Osteocyte (in vitro differentiated cells): ENCODE measurements at places on chromosomes 1 and 21. TPM values are rescaled to one million over a fixed set of nuclear protein-coding genes. Genes with fewer than 3 reads are reported as not detected.
A peak's percentile ranks its signal among the peaks of the same experiment; 100 is the strongest.

Gene MX2
- not detected in 2 replicates for total RNA-seq

DNA sequence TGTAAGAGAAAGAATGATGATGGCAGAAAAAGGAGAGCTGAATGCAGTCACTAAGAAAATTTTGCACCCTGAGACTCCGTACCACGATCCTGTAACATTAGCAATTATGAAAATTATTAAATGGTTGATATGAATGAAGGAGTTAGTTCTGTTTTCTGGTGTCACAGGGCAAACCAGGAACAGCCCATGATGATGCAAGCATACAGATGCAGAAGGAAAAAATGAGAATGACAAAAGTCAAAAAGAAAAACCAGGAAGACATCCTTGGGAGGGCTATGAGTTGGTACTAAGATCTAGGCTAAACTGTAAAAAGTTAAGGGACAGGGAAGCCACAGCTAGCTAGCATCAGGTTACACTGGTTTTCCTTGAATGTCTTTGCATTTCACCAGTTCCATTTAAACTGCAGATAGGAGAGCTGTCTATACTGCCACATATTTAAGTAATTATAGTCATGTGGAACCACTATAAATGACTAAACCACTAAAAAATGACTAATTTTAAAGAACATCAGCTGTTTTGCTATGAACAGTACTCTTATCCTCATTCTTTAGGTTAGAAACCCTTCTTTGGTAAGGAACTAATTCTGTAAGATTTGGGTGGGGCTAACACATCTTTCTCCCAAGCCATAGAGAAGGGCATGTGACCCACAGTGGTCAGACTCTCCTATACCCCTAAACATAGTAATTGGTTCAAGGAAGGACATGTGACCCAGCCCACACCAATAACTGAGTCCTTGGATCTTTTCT is 11.4 kb downstream of the DOCK7 start:
- H3K36me3 ChIP-seq, result peaks cover 6% of the 10 kb centered on the region
- no peak overlapping the region for H3K4me3 ChIP-seq
- peak overlapping the region; percentile 84 for H3K27ac ChIP-seq
- peaks cover 27% of the 10 kb centered on the region for H3K4me1 ChIP-seq
- no peak for DNase-seq
- no peaks in the 10 kb centered on the region for H3K27me3 ChIP-seq

Gene TBX19
- total RNA-seq, result 2.5 and 3.5 TPM in 2 replicates

DNA sequence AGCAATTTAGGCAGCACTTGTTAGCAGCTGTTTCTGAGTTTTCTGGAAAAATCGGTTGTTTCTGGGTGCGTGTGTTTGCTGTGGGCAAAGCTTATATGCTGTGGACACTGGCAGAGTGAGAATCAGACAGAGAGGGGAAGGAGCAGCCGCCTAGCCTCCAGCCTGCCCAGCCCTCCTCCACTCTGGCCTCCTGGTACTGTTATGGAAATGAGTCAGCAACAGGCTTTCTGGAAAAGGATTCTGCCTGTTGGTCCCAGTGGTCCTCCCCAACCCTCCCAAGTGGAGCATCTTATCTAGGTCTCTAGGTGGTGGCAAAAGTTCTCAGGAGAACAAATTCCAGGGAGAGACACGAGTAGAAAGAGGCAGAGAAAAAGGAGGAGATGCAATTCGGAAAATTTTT is 42.2 kb upstream of the GOLT1A start:
- H3K27ac ChIP-seq, result no peak overlapping the region
- no peaks in the 10 kb centered on the region for H3K36me3 ChIP-seq
- H3K27me3 ChIP-seq, result peaks cover 7% of the 10 kb centered on the region

Gene ADORA3
- not detected in 2 replicates for total RNA-seq

Gene GPATCH3
- 19.9 and 20.4 TPM in 2 replicates for total RNA-seq

DNA sequence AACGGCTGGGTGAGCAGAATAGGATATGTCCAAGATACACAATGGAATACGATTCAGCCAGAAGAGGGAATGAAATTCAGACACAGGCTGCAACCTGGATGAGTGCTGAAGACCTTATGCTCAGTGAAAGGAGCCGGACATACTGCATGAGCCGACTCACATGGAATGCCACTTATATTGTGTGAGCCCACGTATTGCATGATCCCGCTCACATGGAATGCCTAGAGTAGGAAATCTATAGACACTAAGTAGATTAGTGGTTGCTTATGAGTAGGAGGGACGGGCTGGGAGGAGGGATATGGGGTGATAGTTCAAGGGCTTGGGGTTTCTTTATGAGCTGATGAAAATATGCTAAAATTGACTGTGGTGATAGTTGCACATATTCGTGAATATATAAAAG is 26.8 kb downstream of the TMPRSS2 start:
- no peak overlapping the region for H3K27ac ChIP-seq
- no peak for DNase-seq
- H3K27me3 ChIP-seq, result peaks cover 17% of the 10 kb centered on the region
- peaks cover 34% of the 10 kb centered on the region for H3K4me1 ChIP-seq

- no peaks in the 10 kb centered on the region for H3K36me3 ChIP-seq
- peaks cover 42% of the 10 kb centered on the region for H3K4me1 ChIP-seq
- H3K27me3 ChIP-seq, result no peaks in the 10 kb centered on the region
- no peak overlapping the region for H3K4me3 ChIP-seq
- no peak overlapping the region for H3K27ac ChIP-seq
Measured at GRCh38 chr1:18929686-18930085, 26.8 kb downstream of the IFFO2 start.

Gene DPT
- total RNA-seq, result 1.1 and 1.4 TPM in 2 replicates

Gene TPM3
- 194 TPM in 2 replicates for total RNA-seq

DNA sequence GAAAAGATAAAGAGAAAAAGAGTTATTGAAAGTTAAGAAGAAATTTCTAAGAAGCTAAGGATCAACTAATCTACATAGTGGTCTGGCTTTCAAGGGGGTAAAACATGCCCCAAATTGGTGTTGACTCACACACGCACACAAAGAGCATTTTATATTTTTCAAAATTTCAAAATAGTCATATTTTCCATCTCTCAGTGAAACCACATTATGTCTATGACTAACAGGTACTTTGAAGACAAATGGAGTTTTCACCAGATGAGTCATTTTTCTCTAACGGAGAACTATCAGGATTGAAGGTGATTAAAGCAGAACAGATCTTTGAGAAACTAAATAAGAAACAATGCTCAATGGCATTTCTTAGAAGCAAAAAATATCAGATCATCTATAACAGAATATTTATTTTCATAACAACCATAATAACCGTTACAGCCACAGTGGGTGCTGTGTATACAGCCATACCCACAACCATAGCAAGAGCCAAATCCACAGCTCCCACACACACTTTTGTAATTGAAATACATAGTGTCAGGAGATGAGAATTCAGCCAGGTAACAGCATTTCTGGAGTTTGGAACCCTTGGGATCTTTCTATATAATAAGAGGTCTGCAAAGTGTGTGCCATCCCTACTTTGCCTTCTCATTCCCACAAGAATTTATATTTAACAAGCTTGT is at the start of gene KRTAP21-3:
TSS of gene KRTAP21-3 (minus strand) at position 539 of the 671 bp plus-strand sequence. CDS start at position 521, 18 bp downstream.
- H3K27me3 ChIP-seq, result no peaks in the 10 kb centered on the region
- H3K4me1 ChIP-seq, result no peaks in the 10 kb centered on the region
- no peak within 1 kb of the TSS for H3K27ac ChIP-seq
- H3K36me3 ChIP-seq, result no peaks in the 10 kb centered on the region
- DNase-seq, result no peak

- no peak overlapping the region for H3K27ac ChIP-seq
- H3K27me3 ChIP-seq, result peaks cover 2% of the 10 kb centered on the region
- no peaks in the 10 kb centered on the region for H3K4me1 ChIP-seq
- H3K4me3 ChIP-seq, result no peak overlapping the region
- H3K36me3 ChIP-seq, result no peaks in the 10 kb centered on the region
- no peak for DNase-seq
Measured at GRCh38 chr1:182493063-182493462, 43.1 kb downstream of the RGSL1 start.

GRCh38 chr1:174391716-174392115 is 56.0 kb upstream of the GPR52 start:
- no peak overlapping the region for H3K4me3 ChIP-seq
- H3K27ac ChIP-seq, result no peak overlapping the region
- no peak for DNase-seq
- H3K27me3 ChIP-seq, result no peaks in the 10 kb centered on the region
- H3K4me1 ChIP-seq, result no peaks in the 10 kb centered on the region

Gene F5
- not detected in 2 replicates for total RNA-seq

GRCh38 chr1:205066141-205066818 is 18.0 kb downstream of the TMEM81 start:
- H3K4me1 ChIP-seq, result peaks cover 5% of the 10 kb centered on the region
- H3K4me3 ChIP-seq, result no peak overlapping the region

- peak overlapping the region; percentile 4 for H3K27ac ChIP-seq
- no peak overlapping the region for H3K4me3 ChIP-seq
- peaks cover 19% of the 10 kb centered on the region for H3K4me1 ChIP-seq
- peaks cover 28% of the 10 kb centered on the region for H3K27me3 ChIP-seq
Measured at GRCh38 chr1:61579802-61580201, 145.1 kb downstream of the TM2D1 start.

GRCh38 chr1:202624781-202625108 is 85.5 kb downstream of the SYT2 start:
- H3K27me3 ChIP-seq, result peaks cover 4% of the 10 kb centered on the region
- DNase-seq, result no peak
- no peak overlapping the region for H3K27ac ChIP-seq

Gene GBP6
- total RNA-seq, result not detected in 2 replicates

- H3K27ac ChIP-seq, result no peak overlapping the region
- no peaks in the 10 kb centered on the region for H3K36me3 ChIP-seq
- H3K4me3 ChIP-seq, result no peak overlapping the region
- H3K4me1 ChIP-seq, result peaks cover 3% of the 10 kb centered on the region
- no peak for DNase-seq
Measured at GRCh38 chr1:28161751-28162150, 14.7 kb downstream of the PTAFR start.

Gene PGLYRP4
- total RNA-seq, result not detected in 2 replicates

DNA sequence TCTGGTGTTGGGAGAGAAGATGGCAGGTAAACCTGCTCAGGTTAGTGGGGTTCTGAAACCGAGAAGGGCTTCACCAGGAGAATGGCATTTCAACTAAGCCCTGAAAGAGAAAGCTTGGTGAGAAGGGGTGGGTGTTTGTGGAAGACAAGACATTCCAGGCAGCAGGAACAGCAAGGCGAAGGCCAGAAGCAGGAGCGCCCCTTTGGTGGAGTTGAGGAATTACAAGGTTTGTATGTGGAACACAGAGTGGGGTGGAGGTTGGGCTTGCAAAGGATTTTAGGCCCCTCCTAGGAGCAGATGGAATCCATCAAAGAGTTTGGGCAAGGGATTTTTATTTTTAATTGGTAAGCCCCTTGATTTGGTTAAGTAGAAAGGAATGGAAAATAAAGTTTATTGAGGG is 24.8 kb upstream of the ELOA start:
- no peak for DNase-seq
- no peak overlapping the region for H3K27ac ChIP-seq
- peaks cover 3% of the 10 kb centered on the region for H3K36me3 ChIP-seq
- no peaks in the 10 kb centered on the region for H3K27me3 ChIP-seq
- H3K4me1 ChIP-seq, result peaks cover 3% of the 10 kb centered on the region

GRCh38 chr1:208202333-208202995 is 41.7 kb downstream of the PLXNA2 start:
- no peak for DNase-seq
- no peaks in the 10 kb centered on the region for H3K27me3 ChIP-seq
- H3K27ac ChIP-seq, result peak overlapping the region; percentile 89
- H3K4me3 ChIP-seq, result no peak overlapping the region
- peaks cover 2% of the 10 kb centered on the region for H3K36me3 ChIP-seq

DNA sequence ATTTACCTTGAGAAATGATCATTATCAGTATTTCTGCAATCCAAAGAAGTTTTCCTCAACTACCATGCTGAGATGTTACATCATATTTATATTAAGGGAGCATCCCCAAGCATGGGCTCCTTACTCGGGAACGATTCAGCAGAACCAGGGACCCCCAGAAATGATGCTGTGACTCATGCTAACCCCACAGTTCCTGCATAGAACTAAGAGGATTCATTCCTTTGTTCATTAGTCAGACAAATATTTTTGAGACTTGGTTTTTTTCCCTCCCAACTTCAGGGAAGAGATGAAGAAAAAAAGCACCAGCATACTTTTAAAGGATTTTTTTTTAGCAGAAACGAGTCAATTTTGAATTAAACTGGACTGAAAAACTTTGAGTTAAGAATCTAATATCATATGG is 49.2 kb upstream of the COL24A1 start:
- H3K27me3 ChIP-seq, result no peaks in the 10 kb centered on the region
- H3K4me1 ChIP-seq, result peaks cover 4% of the 10 kb centered on the region
- H3K36me3 ChIP-seq, result no peaks in the 10 kb centered on the region
- no peak overlapping the region for H3K4me3 ChIP-seq
- no peak overlapping the region for H3K27ac ChIP-seq

DNA sequence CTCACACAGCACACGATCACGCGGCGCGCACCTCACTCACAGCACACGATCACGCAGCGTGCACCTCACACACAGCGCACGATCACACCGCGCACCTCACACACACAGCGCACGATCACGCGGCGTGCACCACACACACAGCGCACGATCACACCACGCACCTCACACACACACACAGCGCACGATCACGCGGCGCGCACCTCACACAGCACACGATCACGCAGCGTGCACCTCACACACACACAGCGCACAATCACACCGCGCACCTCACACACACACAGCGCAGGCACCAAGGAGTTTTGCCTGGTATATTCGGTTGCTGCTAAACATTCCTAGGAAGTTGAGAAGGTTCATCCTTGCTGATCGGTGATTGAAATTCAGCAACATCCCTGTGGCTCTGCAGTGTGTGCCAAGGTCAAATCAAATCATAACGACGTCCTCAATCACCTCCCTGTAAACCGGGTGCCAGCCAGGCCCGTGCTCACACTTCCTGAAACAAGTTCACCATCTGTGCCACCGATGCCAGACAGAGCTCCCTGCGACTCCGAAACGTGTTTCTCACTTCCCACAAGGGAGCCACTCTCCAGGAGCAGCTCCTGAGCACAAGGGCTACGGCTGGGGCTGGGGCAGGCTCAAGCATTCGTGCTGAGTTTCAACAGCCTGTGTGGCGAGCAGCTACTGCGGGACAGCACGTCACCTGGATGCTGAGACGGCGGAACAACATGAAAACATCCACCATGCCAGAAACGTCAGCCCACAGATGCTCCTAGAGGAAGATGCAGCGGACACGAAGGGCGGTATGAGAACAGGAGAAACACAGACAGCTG is 30.2 kb downstream of the WDR4 start:
- no peaks in the 10 kb centered on the region for H3K27me3 ChIP-seq
- no peak overlapping the region for H3K27ac ChIP-seq
- H3K4me1 ChIP-seq, result peaks cover 6% of the 10 kb centered on the region
- peaks cover 24% of the 10 kb centered on the region for H3K36me3 ChIP-seq
- no peak for DNase-seq

Gene OR2T3
- not detected in 2 replicates for total RNA-seq

Gene CHRNB2
- 0.10 and 0.27 TPM in 2 replicates for total RNA-seq

Gene HAO2
- total RNA-seq, result not detected in 2 replicates

GRCh38 chr1:24913274-24913604 is 16.8 kb downstream of the RUNX3 start:
- peaks cover 17% of the 10 kb centered on the region for H3K4me1 ChIP-seq
- no peak for DNase-seq
- H3K27me3 ChIP-seq, result no peaks in the 10 kb centered on the region
- no peaks in the 10 kb centered on the region for H3K36me3 ChIP-seq

GRCh38 chr1:165942927-165943597 is 115.6 kb downstream of the UCK2 start:
- H3K4me3 ChIP-seq, result no peak overlapping the region
- H3K4me1 ChIP-seq, result no peaks in the 10 kb centered on the region
- no peaks in the 10 kb centered on the region for H3K36me3 ChIP-seq
- H3K27ac ChIP-seq, result no peak overlapping the region

Gene LRRC53
- total RNA-seq, result not detected in 2 replicates

Gene PHC2
- 148 and 160 TPM in 2 replicates for total RNA-seq

GRCh38 chr1:12757836-12758235 is 11.8 kb downstream of the CFAP107 start:
- H3K4me3 ChIP-seq, result no peak overlapping the region
- no peaks in the 10 kb centered on the region for H3K36me3 ChIP-seq
- H3K27me3 ChIP-seq, result peaks cover 4% of the 10 kb centered on the region
- H3K27ac ChIP-seq, result no peak overlapping the region
